Naive B cell (primary cell): ENCODE measurements at places on chromosomes 7 and 10. TPM values are rescaled to one million over a fixed set of nuclear protein-coding genes. Genes with fewer than 3 reads are reported as not detected.

The PKD2L1 gene
- polyA plus RNA-seq = 1.1 TPM

DNA sequence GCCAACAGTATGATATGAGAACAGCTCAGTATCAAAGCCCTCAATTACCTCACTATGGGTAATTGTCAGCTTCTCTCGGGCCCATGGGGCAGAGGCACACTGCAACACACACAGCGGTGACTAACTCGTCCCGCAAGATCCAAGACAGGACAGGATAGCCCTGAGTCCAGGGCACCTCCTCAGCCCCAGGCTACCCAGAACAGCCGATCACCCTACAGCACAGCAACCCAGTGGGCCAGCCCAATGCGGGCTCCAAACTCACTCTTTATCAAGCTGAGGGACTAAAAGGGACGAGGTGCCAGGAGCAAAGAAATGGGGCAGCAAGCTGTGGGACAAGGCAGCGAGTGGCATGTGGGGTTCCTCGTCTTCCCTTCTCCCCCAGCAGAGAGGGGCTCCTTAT lies 765.1 kb downstream of the GRID1 start:
- DNase-seq = no peak

The GPR146 gene
- polyA plus RNA-seq = 7.4 TPM

GRCh38 chr7:444606-445005 lies 75.0 kb downstream of the PDGFA start:
- DNase-seq = no peak

The ZNF727 gene
- 0.56 TPM for polyA plus RNA-seq

DNA sequence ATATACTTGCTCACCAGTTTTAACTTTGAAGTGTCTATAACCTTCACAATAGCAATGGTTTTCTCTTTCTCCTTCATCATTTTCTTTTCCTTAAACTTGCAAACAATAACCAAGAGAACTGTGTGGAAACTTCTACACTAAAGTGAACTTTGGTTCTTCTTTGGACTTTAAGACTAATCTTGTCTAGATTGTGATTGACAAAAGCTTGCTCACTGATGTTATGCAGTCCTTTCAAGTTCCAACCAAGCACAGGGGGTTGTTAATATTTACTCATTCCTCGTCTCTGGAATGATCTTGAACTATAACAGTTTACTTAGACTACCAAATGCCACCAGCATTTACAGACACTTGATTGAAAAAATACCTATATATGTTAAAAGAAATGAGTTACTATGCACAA lies 62.4 kb downstream of the TFEC start:
- no peak for DNase-seq

The TFR2 gene
- polyA plus RNA-seq = not detected

GRCh38 chr7:98788966-98789365 lies 80.8 kb downstream of the TMEM130 start:
- DNase-seq = no peak

DNA sequence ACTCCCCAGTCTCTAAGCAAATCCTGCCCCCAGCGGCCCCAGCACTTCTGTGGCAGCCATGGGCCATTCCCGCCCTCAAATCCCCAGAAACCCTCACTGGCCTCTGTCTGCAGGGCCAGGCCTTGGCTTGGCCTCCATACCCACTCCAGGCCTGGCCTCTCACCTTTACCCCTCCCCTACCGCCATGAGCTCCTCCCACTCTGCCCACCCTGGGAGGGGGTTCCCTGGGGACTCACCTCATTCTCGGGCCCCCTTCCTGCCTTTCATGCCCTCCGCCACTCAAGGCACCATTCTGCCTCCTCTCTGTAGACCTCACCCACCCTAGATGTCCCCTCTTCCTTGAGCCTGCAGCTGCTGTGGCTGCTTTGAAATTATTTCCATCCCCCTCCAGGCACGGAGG lies 41.0 kb downstream of the PRF1 start:
- DNase-seq = no peak

The KLF14 gene
- polyA plus RNA-seq = 0.09 TPM

The KIN gene
- 7.9 TPM for polyA plus RNA-seq

- no peak for DNase-seq
Measured at GRCh38 chr7:18081617-18082016, 54.0 kb upstream of the PRPS1L1 start.

The CLEC5A gene
- not detected for polyA plus RNA-seq

DNA sequence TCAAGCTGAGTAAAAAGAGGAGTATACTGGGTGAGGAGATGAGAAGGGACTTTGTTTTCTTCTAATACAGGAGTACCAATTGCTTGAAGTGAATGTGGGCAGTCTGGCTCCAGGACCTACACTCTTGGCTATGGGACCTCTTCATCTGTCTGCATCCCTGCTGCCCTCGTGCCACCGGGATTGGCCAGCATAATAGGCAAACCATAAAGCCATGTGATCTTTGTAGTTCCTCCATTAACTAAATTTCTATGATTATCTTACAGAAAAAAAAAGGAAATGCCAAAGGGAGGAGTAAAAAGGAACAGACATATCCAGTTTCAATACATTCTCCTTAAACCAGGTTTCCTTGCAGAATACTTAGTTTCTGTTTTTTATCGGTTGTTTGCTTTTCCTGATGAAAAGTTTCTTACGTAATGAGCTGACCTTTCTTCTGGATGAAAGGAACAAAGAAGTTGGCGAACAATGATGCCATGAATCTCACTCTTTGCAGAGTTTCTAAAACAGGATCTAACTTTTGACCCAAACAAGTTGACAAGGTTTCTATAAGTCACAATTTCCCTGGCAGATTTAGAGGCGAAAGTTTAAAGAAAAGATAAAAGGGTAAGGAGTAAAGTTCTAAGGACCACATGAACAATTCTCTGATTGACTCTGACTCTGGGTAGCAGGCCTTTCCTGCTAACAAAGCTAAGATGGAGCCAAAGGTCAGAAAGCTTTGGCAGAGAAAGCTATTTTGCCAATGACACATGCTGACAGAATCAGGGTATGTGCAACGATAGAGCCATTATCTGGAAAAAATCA lies 54.1 kb downstream of the LAMB1 start:
- DNase-seq = no peak

DNA sequence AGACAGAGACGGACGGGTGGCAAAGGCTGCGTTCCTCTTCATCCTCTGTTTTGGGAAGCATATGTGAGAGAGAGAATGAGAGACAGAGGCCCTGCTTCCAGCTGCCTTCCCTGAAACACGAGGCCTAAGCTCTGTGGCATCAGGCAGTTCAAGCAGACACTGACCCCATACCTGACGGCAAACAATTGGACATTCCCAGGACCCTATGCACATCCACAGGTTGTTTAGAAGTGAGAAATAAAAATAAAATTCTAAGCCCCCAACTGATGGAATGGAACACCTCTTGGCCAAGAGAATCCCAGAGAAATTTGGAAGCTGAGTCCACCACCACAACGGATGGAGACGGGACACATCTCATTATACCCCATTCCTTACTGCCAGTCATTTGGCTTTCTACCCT lies 105.3 kb downstream of the CPXM2 start:
- DNase-seq = no peak

DNA sequence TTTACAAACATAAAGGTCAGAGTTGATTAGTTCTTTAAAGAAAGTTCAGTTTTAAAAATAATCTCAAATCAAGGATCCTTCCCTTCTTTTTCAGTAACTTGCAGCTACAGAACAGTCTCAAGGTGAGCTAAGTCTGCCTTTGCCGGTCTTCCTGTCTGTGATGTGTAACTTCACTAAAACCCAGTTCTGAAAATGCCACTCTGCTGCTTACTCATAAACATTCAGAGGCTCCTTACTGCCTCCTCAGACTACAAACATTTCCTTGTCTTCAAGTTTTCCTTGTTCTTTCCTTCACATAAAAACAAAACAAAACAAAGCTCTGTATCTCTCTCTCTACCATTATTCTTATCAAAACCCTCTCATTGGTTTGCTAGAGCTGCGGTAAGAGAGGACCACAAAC lies 128.7 kb downstream of the ETV1 start:
- no peak for DNase-seq

DNA sequence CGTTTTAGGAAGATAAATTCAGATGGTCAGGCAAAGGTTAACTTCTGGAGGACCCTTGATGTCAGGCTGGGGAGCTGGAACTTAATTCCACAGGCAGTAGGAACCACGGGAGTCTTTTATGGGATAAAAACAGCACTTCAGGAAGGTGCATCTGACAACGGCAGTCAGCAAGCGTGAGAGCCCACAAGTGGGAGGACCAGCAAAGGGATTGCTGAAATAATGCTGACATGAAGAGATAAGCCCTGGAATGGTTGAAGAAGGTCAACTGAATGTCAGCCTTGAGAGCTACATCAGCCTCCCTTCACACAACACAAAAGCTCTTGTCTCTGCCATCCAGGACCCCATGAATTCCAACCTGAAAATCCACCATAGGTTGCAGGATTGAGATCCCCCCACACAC lies 138.8 kb downstream of the SORCS1 start:
- DNase-seq = no peak

DNA sequence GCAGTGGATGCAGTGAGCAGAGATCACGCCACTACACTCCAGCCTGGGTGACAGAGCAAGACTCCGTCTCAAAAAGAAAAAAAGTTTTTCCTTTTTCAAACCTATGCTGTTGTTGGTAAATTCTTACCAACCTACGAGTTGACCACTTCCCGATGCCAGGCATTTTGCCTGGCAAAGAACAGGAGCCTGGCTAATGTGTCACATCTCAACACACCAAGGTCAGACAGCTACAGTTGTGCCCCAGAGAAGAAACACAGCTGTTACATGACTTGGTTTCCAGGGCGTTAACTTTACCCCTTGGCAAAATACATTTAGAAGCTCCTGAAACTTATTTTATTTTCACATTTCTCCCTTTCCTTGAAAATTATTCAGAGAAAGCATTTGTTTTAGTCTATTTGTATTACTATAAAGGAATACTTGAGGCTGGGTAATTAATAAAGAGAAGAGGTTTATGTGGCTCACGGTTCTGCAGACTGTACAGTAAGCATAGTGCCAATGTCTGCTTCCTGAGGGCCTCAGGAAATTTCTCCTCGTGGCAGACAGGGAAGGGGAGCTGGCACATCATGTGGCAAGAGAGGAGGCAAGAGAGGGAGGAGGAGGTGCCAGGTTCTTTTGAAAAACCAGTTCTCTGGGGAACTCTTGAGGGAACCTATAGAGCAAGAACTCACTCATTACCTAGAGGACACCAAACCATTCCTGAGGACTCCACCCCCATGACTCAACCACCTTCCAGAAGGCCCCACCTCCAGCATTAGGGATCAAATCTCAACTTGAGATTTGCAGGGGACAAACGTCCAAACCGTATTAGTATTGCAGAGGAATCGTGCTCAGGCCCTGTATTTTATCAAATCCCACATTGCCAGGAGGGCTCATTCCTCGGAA lies 83.3 kb downstream of the PAXIP1 start:
- no peak for DNase-seq

DNA sequence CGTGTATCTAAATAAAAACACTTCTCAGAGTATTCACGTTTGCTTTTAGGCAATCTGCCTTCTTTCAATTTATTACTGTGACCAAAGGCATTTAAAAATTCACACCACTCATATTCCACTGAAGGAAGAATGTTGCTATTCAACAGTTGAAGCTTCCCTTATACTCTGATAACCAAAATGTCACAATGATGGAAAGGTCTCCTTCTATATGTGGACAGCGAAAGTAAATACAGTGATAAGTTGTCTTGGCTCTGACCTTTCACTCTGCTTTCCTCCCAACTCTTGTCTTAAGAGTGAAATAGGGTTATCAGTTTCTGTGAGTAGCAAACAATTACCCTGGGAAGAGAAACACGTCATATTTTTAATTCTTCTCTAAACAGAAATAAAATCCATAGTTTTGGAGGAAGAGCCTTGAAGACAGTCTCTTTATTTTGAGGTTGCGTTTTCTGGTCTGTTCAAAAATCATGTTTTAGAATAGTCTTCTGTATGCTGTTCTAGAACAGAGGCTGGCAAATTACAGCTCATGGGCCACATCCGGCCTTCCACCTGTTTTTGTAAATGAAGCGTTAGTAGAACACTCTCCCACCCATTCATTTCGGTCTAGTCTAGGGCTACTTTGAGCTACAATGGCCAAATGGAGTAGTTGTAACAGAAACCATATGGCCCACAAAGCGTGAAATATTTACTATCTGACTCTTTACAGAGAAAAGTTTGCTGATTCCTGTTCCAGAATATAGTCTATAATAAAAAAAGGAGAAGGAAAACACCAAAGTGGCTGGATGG lies 41.3 kb downstream of the ETV1 start:
- no peak for DNase-seq

GRCh38 chr7:158991824-158992621 lies 135.7 kb downstream of the DYNC2I1 start:
- DNase-seq = no peak

DNA sequence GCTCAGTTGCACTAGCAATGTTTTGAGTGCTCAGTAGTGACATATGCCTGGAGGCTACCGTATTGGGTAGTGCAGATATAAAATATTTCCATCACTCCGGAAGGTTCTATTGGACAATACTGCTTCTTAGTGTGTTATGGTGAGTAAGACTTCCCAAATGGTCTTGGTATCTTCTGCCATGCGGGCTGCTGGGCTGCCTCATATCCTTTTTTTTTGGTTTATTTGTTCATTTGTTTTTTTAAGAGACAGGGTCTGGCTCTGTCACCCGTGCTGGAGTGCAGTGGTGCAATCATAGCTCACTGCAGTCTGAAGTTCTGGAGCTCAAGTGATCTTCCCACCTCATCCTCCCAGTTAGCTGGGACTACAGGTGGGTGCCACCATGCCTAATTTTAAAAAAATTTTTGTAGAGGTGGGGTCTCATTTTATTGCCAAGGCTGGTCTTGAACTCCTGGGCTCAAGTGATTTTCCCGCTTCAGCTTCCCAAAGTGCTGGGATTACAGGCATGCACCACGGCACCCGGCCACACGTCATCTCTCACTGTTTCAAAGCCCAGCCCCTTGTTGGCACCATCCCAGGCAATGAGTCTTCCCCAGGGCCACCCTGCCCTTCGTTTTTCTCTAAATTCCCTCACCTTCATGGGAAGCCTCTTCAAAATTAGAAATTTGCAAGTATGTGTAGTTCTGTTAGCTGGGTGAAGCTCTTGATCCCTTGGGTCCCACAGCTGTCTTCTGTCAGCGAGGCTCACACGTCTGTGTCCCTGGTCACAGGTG lies 111.0 kb upstream of the KLF14 start:
- DNase-seq = no peak

DNA sequence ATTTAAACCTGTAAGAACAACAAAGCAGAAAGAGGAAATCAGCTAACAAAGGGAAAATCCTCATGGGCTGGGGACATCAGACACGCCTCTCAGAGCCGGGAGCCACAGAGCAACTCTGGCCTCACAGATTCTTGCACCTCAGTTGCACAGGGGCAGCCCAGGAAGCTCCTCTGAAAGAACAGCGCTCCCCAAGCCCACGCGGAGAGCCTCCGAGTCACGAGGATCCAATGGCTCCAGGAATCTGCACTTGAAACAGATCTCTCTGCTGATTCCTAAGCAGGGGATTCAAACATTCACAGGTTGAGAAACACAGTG lies 213.2 kb upstream of the MGMT start:
- DNase-seq = no peak

GRCh38 chr7:45711161-45711490 lies 137.0 kb downstream of the ADCY1 start:
- no peak for DNase-seq
